ENCODE measurements at places on chromosomes 6 and 20.
A peak's percentile ranks its signal among the peaks of the same experiment; 100 is the strongest.

GRCh38 chr6:143221698-143222097 is 161.0 kb downstream of the AIG1 start:
- DNase-seq = no peak

- DNase-seq = no peak
Measured at GRCh38 chr6:9841886-9842725, 572.8 kb downstream of the TFAP2A start.

GRCh38 chr20:6768228-6769140 is 998 bp downstream of the BMP2 start:
- DNase-seq = peak; percentile 53

- DNase-seq = no peak
Measured at GRCh38 chr6:119442776-119443184, 93.2 kb upstream of the MAN1A1 start.

GRCh38 chr6:159005436-159005835 is 5.4 kb upstream of the RSPH3 start:
- no peak for DNase-seq

DNA sequence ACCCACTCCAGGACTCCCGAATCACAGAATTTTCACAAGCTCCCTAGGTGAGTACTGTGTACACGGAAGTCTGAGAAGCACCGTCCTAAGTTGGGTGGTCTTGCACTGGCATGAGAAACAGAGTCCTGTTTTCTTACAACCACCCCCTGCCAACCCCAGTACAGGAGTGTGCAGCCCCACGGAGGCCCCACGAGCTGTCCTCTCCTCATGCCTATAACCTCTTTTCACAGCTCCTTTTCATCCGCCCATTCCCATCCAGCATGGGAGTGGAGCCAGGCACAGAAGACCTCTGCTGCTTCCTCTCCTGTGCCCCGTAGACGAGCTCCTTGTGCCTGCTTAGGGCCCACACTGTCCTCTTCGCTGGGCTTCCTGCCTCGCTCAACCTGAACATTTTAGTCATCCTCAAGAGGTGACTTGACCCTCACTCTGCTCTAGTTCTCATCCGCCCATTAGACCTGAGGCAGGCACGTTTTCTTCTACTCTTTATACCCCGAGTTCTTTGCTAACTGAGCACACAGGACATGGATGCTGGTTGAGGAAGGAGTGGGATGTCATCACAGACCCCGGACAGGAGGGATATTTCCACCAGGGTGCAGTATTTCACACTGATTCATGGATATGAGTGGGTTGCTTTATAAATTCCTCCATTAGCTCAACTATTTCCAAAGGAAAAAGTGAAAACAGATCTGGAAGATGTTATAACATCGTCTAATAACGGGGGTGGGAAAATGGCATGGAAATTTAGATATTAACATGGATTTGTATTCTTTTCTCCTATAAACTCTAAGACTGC is 160.5 kb downstream of the TTLL2 start:
- DNase-seq = no peak

DNA sequence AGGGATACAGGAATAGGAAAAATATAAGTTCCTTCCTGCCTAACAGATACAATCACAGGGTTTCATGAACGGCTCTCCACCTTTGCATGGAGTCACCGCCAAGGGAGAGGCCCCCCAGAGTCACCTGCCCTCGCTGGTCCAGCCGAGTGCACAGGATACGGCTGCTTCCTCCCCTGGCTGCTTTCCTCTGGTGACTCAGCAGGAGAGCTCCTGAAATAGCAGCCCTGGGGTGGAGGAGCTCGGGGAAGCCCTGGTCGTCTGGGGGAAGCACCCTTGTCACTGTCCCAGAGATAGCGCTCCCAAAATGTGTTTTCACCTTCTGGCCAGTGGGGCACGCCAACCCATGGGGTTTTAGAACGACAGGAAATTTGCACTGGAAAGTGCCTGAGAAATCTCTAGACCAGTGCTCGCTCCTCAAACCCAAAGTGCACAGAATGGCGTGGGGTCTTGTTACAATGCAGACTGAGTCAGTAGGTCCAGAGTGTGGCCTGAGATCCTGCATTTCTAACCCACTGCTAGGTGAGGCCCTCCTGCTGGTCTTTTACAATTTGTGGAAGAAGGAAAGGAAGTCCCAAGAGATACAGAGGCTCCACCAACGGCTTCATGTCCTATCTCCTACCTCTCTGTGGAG is 35.9 kb upstream of the FAM50B start:
- DNase-seq = peak; percentile 70

DNA sequence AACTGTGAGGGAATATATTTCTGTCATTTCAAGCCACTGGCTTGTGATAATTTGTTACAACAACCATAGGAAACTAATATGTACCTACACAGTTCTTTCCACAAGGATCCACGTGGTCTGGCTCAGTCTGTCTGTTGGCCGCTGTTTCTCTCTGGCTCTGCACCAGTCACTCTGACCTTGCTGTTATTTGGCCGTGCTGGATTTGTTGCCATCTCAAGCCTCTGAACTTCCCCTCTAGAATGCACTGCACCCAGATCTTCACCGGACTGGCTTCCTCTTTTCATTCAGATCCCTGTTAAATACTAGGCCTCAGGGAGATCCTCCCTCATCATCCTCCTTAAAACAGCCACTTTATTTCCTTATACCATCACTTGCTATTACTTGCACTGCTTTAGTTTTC is 446.8 kb downstream of the TFAP2B start:
- DNase-seq = peak; percentile 42

DNA sequence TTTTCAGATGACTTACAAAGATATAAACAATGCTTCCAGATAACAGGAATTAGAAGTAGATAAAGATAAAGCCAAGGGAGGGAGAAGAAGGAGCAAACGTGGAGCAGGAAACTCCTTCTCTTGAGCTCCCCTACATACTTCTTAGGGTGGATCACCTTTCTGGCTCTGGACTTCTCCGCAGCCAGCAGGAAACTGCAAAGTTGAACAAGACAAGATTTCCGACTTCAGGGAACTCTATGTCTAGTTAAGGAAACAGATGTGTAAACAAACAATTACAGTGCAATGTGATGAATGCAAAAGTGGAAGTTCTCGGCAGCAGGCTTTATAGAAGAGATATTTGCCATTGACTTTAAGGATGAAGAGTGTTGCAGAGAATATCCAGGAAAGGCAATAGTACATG is 134.0 kb upstream of the MARCKS start:
- DNase-seq = no peak

GRCh38 chr6:152863618-152864326 is 113.2 kb downstream of the VIP start:
- no peak for DNase-seq

DNA sequence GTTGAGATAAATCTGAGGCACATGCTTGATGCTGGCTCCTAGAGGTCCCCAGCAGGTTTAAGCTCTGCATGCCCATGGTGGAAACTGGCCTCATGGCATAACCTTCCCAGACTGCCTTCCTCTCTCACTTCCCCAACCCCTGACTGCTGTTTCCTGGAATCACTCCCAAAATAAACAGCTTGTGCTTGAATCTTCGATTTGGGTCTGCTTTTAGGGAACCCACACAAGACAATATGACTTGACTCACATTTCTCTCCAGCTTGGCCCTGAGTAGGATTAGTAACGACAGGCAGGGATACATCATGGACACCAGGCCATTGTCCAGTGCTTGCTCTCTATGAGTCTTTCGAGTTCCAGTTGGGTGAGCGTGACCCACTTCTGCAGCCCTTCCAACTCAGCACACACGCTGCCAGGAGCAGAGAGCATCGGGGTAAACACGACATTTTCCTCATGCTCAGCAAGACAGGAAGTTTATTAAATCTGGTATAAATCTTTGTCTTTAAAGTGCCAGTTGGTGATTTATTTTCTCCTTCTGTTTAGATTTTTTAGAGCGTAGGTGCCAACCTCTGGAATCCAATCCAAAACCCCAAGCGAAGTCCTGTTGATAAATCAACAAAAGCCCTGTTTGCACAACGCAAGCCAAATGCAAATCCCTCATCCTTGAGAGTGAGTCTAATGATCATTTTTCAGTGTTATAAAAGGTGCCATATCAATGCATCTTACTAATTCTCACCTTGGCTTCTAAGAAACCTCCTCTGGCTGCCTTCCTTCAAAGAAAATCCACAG is 135.0 kb downstream of the FOXA2 start:
- DNase-seq = no peak

Measured in Right ventricle myocardium superior (tissue), 1 donor.